ENCODE measurements at places on chromosomes 13 and 19.

DNA sequence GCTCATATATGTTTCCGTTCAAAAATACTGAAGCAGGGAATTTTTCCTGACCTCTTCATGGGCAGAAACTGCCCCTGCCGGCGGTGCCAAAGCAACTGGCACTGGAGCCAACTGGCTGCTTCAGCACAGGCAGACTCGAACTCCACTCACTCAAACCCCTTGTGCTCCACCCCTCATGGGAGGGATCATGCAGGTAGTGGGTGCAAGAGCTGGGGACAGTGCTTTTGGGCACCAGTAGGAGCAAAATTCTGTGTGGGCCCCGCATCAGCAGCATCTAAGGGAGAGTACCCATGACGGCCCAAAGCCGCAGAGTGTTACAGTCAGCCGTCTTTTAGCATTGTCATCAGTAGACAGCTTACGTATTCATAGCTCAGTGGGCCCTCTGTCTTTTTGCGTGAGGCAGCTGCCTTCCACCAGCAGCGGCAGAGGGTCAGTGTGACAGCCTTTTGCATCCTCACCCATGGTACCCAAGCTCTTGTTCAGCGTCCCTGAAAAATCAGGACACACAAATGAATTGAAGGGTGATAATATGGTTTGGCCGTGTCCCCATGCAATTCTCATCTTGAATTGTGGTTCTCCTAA is 393.8 kb downstream of the SLITRK6 start:
- DNase-seq = no peak

GRCh38 chr13:28355046-28355821 is 139.7 kb downstream of the FLT1 start:
- DNase-seq = no peak

- DNase-seq = no peak
Measured at GRCh38 chr19:1765232-1765903, 12.1 kb downstream of the ONECUT3 start.

- no peak for DNase-seq
Measured at GRCh38 chr13:71758828-71759227, 108.2 kb downstream of the DACH1 start.
